ENCODE measurements at places on chromosomes 7 and 10. TPM values are rescaled to one million over a fixed set of nuclear protein-coding genes. Genes with fewer than 3 reads are reported as not detected.

The NCF1 gene
- not detected for total RNA-seq

The C10orf90 gene
- total RNA-seq, result 0.19 TPM

The MDFIC gene
- 20.7 TPM for total RNA-seq

The TEX36 gene
- total RNA-seq, result not detected

The CFAP43 gene
- total RNA-seq, result 0.27 TPM

The GJD4 gene
- total RNA-seq, result not detected

The TRDMT1 gene
- total RNA-seq, result 6.1 TPM

The NPTX2 gene
- not detected for total RNA-seq

The TMEM120A gene
- total RNA-seq, result 28.7 TPM

The PANK1 gene
- total RNA-seq, result 6.5 TPM

The ADCY1 gene
- 2.3 TPM for total RNA-seq

DNA sequence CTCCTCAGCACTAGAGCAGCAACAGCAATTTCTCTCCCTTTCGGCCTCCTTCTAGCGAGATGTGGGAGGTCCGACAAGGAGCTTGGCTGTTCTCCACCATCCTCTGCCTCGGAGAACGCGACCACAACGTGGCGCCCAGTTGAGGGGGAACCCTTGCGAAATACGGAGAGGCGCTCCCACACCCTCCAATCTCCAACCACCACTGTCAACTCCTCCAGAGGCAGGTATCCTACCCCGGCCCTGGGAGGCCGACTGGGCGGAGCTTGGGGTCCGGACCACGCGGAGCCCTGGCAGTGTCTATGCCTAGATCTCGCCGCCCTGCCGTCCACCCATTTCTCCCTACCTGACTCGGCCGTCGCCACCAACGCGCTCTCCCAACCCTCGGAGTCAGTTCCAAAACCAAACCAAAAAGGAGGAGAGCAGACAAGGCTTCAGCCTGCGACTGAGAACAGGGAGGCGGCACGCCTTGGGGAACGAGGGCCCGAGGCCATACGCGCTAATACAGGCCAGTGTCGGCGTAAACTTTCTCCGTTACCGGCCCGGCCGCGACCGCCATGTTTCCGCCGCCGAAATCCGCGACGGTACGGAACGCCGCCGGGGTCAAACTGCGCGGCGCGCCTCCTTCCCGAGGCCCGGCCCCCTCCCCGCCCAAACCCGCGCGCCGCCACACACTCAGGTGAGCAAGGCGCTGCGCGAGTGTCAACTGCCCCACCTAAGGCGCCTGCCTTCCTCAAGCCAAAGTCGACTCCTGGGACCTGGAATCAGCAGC is at the start of gene TMEM168:
TSS of gene TMEM168 (minus strand) at position 577 of the 769 bp plus-strand sequence. CDS start 5,568 bp downstream, outside the sequence.
- DNase-seq, result peak; percentile 71

- DNase-seq, result peak; percentile 51
Observed at GRCh38 chr10:5292196-5292735, 72.5 kb upstream of the UCN3 start.

DNA sequence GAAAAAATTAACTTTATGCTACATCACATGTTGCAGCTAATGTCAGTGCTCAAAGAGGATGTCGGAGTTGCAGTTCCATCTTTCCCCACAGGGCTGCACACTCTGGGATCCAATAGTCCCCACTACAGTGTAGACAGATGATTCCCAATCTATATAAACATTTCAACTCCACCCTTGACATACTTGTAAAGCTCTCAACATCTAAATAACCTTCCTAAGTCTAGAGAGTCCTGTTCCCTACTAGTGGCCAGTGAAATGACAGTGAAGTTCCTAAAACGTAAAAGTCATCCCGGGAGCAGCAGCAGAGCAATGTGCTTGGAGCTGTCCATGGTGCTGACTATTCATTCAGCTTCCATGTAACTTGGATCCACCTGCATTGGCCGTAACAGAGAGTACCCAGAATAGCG is 145.1 kb downstream of the GRM8 start:
- DNase-seq, result peak; percentile 54

- DNase-seq, result no peak
Observed at GRCh38 chr7:159036916-159037605, 107.6 kb downstream of the VIPR2 start.

GRCh38 chr10:20381761-20382160 is 515.4 kb downstream of the NEBL start:
- DNase-seq, result no peak

DNA sequence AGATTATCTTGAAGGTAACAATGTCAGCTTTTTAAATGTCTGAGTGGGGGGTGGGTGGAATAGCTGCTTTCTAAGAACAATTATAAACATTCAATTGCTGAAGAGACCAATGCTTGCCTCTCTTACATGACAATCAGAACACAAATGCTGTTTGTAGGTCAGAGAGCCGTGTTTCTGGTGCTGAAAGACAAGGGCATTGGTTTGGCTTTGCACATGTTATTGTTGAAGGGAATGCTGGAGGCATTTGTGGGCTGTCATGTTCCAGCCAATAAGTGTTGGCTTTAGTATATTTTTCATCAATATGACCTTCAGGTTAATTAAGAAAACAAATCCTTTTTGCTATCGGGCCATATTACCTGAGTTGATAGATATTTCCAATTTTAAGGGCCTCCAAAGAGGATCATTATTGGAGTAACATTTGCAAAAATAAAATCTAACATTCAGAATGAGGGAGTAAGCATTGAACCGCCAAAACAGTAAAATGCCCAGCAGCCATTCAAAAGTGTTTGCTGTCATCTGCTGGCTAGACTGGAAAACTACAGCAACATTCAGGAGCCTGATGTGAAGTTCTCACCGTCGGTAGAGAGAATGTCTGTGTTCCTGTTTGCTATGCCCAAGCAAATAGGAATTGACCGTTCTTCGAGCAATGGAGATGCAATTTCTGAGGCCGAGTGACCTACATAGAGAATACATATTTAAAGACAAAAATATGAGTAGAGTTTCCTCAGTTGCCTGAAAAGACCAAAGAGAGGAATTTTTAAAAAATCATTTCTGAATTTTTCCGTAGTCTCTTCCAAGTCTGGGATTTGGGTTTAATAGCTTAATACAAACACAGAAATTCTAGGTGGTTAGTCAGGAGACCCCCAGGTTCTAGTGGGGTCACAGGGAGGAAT is 118.9 kb downstream of the APBB1IP start:
- DNase-seq, result peak; percentile 53

GRCh38 chr10:128563387-128563786 is 437.2 kb upstream of the MKI67 start:
- DNase-seq, result no peak

- DNase-seq, result no peak
Observed at GRCh38 chr10:35462491-35462934, 126.2 kb downstream of the CCNY start.

- no peak for DNase-seq
Observed at GRCh38 chr7:35593899-35594298, 101.0 kb downstream of the HERPUD2 start.

- no peak for DNase-seq
Observed at GRCh38 chr7:48703466-48703865, 220.9 kb upstream of the CDC14C start.

DNA sequence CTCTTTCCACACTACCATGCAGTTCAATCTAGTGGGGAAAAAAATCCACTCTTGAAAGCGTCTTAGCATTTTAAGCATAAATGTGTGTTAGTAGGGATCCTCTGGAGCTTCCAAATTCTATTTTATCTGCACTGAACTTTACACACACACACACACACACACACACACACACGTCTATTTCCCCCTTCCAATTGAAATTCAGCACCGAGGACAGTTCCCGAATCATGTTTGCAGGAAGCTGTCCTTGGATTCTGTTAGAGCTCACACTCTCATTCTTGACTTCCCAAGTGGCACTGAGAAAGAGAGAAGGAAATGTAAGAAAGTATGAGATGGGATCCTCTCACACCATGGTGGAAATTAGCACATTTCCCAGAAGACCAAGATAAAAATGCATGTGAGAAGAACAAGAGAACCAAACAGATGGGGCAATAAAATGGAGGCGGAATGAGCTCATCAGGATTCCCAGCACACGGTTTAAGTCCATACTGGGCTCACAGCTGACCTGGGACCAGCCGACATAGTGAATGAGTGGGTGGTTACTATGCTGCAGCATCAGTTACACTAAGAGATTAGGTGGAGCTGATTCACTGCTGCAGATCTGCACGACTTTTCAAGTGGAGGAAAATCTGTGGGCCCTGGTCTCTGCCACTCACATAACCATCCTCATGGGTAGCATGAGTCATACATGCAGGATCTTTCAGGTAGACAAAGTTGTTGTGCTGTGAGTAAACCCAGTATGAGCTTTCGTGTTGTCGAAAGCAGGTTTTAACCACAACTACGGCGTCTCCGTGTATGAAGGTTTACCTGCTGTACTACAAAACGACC is 3.3 kb upstream of the NPTX2 start:
- no peak for DNase-seq

- no peak for DNase-seq
Observed at GRCh38 chr7:155354371-155355048, 56.8 kb downstream of the INSIG1 start.

DNA sequence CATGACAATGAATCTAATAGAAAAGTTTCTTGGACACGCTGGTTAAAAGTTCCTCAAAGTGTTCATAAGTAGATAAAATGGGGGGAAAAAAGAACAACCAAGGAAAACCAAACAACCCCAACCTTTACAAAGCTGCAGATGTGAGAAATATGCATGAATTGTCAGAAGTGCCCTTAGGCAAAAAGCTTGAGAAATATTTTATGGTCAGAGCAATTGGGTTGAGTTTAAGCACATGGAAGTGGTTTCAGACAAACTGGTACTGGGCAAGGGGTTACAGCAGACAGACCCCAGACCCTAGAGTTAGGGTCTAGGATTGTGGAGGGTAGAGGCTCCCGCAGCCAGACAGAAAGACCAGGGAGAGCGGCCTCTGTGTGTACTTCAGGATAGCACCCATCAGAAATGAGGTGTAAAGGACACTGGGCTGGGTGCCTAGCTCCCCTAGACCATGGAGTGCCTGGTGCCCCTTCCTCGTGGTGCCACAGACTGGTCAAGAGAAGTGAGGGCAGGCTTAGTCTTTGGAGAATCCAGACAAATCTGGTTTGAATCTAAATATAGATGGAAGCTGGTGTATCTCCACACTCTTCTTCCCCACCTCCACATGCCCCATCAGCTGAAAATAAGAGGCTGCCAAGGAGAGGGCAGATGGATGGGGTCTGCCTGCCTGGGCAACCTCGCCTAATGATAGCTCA is 37.3 kb downstream of the PNLIPRP2 start:
- DNase-seq, result no peak

DNA sequence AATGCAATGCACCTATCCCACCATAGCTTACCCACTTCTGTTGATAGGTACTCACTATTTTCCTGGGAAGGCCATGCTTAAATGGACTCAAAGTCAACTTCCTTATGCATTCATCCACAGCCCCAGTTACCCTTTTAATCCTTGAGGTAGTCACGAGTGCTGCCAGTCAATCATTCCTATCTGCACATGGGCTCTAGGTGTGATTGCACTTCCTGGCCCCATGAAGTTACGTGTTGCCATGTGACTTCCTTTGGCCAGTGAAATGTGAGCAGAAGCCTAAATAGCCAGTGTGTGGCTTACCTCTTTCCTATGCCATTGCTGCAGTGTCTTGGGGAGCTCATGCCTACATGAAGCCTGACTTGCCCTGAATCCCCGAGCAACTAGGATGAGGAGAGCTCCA is 23.5 kb upstream of the EIF5AL1 start:
- DNase-seq, result no peak

- no peak for DNase-seq
Observed at GRCh38 chr7:25770670-25771069, 381.3 kb upstream of the NFE2L3 start.

DNA sequence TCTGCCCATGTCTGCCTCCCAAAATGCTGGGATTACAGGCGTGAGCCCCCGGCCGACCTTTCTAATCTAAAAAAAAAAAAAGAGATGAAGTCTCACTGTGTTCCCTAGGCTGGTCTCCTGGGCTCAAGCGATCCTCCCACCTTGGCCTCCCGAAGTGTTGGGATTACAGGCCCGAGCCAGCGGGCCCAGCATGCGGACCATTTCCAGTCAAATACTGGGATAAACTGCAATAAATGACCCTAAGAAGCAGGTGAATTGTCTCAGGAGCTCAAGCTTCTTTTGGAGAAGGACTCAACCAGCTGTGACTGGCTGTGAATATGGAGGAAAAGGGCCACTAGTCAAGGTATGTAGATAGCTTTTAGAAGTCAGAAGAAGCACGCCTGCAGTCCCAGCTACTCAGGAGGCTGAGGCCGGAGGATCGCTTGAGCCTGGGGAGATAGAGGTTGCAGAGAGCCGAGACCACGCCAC is 550 bp upstream of the CREM start:
- DNase-seq, result no peak

DNA sequence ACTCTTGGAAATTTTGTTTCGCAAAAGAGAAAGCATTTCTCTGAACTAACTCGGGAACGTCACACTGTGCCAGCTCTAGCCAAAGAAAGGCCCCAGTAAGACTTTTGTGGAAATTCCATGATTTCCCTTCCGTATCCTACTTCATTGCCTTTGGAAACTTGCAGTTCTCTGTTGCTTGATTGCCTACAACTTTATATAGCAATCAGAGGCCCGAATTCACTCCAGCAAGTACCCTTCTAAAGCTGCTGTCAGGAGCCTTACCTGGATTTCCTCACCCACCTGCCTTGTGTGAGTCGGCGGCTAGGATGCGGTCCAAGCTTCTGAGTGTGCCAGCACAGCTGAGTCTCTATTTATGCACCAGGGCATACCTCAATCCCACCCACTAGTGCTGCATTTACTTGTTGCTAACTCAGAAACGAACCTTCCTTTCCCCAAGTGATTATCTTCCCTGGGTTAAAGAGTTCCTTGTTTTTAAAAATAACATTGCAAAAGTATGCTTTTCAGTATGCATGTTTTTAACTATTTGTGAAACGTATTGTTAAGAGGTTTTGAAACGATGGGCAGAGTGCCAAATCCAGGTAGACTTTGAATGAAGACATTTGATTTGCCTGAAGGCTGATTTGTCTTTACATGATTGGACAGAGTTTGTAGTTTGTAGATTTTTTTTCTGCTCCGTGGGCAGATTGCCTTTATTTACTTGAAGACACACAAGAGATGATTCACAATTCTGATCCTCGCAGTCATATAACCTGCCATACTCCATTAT is at the start of gene AGR2:
TSS of gene AGR2 (minus strand) at position 326 of the 766 bp plus-strand sequence. CDS start 3,203 bp downstream, outside the sequence.
- no peak for DNase-seq

GRCh38 chr10:117442944-117443685 is 67.9 kb upstream of the PDZD8 start:
- peak; percentile 93 for DNase-seq

DNA sequence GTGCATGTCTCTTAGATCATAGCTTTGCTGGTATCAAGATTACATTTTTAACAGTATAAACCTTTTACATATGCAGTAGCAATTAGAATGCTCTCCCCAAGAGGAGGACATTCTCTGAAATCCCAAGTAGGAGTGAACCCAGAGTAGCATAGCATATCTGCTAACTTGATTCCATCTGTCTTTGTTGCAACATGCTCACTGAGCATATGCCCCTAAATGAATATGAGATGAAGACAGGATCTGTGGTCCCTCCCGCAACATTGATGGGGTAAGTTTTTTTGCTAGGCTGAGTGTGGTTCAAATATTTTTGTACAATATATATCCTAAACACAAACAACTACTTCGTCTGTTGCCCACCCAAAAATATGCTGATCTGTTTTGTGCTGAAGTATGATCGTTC is 534.2 kb upstream of the C7orf33 start:
- no peak for DNase-seq

- no peak for DNase-seq
Observed at GRCh38 chr10:64477791-64478190, 956.6 kb downstream of the REEP3 start.
